ENCODE measurements at places on chromosomes 2 and 18.

DNA sequence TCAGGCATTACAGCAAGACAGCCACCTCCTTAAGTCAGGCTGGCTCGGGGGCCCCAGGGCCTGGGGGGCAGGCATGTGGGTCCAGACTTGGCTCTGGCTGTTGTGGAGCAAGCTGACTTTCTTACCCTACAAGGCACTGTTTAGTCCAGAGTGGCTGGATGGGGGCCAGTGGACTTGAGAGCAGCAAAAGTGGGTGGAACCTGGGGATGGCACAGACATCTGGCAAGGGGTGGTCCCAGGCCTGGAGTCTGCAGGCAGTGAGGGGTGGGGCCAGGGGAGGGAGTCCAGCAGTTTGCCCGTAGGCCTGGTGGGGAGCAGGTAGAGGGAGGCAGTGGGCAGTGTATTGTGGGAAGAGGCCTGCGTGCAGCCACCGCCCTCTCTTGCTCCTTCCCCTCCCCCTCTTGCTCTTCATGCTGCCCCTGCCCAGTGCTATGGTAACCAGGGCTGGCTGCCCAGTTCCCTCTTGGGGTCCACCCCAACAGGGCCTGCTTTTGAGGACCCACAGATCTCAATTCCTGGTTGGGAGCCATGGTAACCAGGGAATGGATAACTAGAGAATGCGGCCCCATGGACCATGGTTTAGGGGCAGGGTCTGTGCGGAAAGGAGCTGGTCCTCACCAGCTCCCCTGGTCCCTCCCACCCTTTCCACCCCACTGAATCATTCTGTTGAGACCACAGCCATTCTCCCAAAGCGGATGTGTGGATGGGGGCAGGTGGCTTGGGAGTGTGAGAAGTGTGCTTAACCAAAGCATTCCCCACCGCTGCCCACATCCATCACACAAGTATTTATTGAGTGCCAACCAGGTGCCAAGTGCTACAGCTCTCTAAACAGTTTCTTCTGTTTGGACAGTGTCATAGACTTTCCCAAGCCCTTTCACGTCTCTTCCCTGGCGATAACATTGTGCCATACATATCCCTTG is 19.3 kb downstream of the SPEG start:
- DNase-seq: peak; percentile 79

- no peak for DNase-seq
These were observed 144.5 kb upstream of the RPRM start for GRCh38 chr2:153623020-153623419.

DNA sequence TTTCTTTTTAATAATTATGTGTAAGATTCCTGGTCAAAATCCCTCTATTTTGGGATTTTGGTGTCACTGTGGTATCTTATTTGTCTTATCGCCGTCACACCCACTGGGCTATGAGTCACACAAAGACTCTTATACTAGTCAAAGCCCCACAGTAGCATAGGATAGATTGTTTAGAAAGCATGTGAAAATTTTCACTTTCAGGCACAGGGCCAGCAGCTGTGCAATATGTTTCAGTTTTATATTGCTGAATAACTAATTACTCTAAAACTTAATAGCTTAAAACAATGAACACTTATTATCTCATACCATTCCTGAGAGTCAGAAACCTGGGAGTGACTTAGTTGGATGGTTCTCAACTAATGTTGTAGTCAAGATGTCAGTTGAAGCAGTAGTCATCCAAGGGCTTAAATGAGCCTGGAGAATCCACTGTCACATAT is 24.0 kb downstream of the CFAP210 start:
- DNase-seq: no peak

GRCh38 chr18:21912339-21913239 is 172.0 kb downstream of the MIB1 start:
- DNase-seq: no peak

DNA sequence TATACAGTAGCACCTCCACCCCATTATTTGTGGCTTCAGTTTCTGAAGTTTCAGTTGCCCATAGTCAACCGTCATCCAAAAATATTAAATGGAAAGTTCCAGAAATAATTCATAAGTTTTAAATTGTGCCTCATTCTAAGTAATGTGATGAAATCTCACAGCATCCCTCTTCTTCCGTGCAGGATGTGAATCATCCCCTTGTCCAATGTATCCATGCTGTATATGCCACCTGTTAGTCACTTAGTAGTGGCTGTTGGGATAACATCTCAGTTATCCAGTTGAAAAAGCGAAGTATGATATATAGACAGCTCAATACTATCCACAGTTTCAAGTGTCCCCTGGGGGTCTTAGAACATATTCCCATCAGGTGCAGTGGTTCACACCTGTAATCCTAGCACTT is 119.1 kb upstream of the OTX1 start:
- no peak for DNase-seq
